ENCODE measurements at places on chromosomes 16 and 17.
A peak's percentile ranks its signal among the peaks of the same experiment; 100 is the strongest.

GRCh38 chr16:86083382-86084002 lies 184.5 kb downstream of the IRF8 start:
- no peak for DNase-seq

DNA sequence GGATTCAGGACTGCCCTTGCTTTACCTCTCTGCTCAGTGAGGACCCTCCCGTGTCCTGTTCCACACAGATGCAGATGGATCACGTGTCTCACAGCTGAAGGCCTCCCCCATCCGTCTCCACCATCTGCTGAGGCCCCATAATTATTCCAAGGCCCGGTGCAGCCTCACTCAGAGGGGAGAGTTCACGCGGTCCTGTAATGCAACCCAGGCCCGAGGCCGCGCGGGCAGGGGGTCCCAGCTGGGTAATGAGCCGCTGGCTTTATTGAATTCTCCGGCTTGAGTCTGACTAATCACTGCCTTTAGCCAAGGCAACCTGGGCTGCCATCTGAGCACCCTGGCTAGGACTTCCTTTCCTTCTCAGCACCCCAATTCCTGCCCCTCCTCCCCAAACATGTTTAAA lies 4.4 kb upstream of the WFIKKN2 start:
- DNase-seq = no peak

DNA sequence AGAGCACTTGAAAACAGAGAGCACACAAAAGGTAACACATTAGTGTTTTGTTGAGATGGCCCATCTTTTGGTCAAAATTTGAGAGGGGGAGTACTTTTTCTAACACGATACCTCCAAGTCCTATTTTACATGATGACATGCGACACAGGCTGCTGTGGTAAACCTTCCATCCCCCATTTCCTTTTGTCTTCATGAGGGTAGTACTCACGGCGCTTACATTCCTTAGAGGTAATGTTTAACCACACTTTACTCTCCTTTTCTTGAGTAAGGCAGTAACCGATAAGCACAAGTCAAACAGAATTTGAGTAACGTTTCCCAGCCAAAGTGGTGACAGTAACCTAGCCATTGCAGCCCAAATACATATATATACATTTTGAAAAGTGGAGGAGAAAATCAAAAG lies 35.8 kb upstream of the PITPNM3 start:
- DNase-seq = no peak

DNA sequence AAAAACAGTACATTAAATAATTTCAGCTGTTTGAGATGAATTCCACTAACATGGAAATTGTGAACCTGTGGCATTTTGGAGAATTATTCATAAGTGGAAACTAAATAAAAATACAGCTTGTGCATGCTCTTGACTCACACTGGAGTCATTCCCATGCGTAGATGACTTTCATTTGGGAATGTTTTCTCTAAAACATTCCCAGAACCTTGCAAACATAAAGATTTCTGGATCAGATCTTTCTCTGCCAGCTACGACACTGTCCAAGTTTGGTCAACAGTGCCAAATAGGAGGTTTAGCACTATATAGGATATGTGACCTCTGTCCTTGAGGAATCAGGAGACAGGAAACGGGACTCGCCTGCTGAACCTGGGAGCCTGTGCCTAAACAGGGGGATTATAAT lies 400.9 kb downstream of the SLC39A11 start:
- DNase-seq = no peak

- peak; percentile 60 for DNase-seq
These were observed 1324.9 kb upstream of the CDH8 start for GRCh38 chr16:63361032-63361624.

GRCh38 chr17:77273397-77274085 lies 132.8 kb downstream of the SEC14L1 start:
- no peak for DNase-seq

DNA sequence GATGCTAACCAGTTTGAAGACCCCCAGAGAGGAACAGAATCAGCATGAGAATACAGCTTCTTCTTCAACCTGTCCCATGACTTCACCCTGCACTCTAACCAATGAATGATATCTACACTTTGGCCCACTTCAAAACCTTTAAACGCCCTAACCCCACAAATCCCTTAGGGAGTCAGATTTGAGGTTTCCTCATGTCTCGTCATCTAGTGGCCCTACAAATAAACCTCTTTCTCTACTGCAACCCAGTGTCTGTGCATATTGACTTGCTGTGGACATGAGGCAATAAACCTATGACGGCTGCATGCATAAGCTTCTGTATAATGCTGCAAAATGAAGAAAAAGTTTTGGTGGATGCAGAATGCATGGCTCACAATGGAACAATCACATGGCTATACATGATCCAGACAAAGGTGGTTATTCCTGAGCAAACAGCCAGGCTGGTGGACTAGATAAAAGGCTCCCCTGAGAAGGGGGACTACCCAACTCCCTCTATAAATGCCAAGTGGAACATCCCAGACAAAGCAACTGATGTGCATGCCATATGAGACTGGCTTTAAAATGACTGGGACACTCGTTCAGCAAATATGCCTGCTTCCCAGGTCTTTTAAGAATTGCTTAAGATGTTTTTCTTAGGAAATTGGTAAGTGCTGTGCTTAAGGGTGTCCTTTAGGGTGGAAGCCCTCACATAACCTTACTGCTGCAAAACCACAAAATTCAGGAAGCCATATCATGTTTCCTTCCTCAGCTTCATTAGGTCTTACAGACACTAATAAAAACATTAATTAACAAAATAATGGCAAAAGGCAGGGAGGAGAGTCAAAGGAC lies 12.2 kb downstream of the N4BP1 start:
- peak; percentile 36 for DNase-seq

GRCh38 chr16:12162151-12162985 lies 185.8 kb downstream of the SNX29 start:
- no peak for DNase-seq

Measured in lung microvascular endothelial cell (primary cell).